ENCODE measurements at places on chromosomes 6 and 20.

GRCh38 chr6:36171573-36171972 lies 25.0 kb upstream of the BRPF3 start:
- DNase-seq: no peak

- no peak for DNase-seq
Observed at GRCh38 chr6:4486568-4487315, 289.5 kb upstream of the CDYL start.

DNA sequence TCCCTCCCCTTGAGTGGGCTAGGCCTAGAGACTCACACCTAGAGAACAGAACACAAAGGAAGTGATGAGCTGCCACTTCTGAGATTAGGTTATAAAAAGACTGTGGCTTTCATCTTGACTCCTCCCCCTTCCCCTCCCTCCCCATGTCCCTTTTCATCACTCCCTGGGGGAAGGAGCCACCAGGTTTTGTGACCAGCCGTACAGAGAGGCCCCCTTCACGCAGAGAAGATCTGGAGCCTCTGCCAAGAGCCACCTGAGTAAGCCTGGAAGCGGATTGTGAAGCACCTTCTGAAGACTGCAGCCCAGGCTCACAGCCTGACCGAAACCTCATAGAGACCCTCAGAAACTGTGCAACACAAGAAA lies 118.4 kb upstream of the NXT1 start:
- DNase-seq: no peak

GRCh38 chr6:41650120-41650519 lies 11.9 kb downstream of the MDFI start:
- no peak for DNase-seq

DNA sequence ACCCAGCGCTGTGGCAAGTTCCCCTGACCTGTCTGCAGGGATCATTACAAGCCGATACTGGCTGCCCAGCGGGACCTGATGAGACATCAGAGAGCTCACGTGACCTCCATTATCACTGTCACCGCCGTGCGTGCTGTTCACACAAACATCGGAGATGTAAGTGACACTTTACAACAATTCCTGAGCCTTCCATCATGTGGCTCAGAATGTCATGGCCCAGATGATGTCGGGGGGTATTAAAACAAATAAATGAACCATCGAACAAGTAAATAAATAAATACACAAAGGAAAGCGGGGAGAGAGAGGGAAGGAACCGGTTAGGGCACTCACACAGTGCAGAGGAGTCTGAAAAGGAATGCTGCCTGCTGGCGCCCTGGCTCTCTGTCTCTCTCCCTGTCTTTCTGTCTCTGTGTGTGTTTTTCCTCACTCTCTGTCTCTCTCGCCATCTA lies 195.1 kb downstream of the BMP7 start:
- no peak for DNase-seq
